ENCODE measurements at places on chromosomes 6 and 20.

GRCh38 chr20:10609770-10610169 is 64.0 kb downstream of the JAG1 start:
- no peak for DNase-seq

GRCh38 chr6:45001663-45002062 is 326.5 kb upstream of the RUNX2 start:
- DNase-seq: no peak

DNA sequence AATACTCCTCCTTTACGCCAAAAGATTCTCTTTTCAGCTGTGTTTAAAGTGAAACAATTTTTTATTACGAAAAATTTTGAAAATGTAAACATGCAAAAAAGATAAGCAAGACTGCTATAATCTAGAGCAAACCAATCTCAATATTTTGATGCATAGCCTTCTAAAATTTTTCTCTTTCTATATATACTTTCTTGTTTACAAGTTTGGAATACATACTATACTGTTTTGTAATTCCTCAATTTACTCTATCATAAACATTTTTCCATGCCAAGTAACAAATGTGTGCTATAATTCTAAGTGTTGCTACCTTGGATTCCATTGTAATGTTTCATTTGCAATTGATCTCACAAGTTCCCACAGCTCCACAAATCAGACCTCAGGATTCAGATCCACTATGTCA is 43.1 kb upstream of the KIF16B start:
- no peak for DNase-seq

GRCh38 chr20:62433658-62434497 is 6.5 kb upstream of the RBBP8NL start:
- DNase-seq: no peak

- no peak for DNase-seq
Measured at GRCh38 chr6:33407132-33407718, 3.6 kb upstream of the PHF1 start.
